ENCODE measurements at places on chromosomes 7 and 10.

DNA sequence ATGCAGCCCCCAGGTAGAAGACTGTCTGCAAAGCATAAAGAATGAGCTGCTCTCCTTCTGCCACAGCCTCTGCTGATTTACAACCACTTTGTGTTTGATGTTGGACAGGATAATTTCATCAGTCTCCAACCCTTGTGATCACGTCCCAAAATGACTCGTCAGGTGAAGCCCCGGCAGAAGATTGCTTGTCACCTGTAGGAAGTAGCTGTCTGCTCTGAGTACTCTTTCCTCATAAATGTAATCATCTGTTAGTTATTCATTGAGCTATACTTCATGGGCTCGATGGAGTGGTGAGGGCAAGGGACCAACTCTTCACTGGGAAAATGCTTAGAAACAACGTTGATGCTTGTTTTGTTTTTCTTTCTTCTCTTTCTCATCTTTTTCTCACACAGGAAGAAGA lies 290.9 kb upstream of the SP8 start:
- DNase-seq = no peak

DNA sequence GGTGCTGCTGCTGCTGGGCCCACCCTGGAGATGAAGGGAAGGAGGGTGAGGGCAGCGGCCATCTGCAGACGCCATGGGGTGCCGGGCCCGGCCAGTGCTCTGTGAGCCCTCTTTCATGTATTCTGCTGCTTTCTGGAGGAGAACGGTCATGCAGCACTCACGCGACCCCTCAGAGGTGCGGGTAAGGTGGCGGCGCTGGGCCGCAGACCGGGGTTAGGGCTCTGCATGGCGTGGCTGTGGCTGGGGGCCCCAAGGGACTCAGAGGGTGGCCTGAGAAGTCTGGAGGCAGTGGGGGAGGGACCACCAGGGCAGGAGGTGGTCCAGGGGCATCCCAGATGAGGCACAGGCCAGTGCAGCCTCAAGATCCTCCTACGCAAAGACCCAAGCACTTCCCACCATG lies 275.5 kb downstream of the ELFN1 start:
- no peak for DNase-seq

GRCh38 chr7:103065667-103066066 lies 8.9 kb downstream of the FBXL13 start:
- DNase-seq = peak; percentile 24

DNA sequence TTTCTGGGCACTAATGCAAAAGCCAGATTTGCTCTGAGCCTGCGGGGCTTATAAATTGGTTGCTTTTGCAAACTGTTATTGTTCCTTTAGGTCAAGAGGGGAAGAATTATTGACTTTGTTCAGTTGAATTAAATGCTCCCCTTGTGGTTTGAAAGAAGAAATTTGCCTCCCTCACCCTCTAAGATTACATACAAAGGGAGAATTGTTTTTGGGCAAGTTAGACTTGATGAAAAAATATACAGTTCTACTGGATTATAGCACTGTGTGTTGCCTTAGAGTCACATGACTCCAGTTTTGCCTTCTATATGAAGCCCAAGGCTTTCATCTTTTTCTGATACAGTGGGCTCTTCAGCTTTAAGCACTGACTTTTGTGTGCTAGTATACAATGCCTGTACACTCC lies 1265.8 kb upstream of the LRRTM3 start:
- no peak for DNase-seq

DNA sequence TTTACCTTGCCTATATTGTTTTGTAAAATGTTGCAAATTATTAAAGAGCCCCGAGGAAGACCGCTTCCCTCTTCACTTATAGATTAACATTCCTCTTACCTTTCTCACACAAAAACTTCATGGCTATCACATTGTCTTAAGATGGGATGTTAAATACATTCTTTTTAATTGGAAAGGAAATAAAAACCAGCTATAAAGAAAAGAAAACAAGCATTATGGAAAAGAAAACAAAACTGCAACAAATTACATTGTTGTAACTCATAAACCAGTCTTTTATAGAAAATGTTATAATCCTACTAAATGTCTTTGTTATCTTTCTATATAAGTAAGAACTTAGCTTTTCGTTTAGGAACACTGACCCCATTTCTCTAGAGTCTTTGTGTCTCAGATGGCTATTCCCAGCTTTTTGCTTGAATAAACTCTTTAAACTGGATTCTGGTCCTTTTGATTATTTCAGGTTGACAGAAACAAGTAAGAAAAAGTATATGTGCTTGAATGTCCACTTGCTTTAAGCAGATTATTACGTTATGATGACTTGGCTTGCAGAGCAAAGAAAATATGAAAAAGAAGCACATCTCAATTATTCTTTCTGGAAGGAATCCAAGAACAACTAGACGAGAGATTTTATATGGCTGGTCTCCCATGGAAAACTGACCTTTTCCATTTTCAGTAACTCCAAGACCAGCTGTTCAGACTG lies 128.2 kb downstream of the AKR1D1 start:
- no peak for DNase-seq

GRCh38 chr7:23393636-23394035 lies 76.7 kb downstream of the IGF2BP3 start:
- no peak for DNase-seq

DNA sequence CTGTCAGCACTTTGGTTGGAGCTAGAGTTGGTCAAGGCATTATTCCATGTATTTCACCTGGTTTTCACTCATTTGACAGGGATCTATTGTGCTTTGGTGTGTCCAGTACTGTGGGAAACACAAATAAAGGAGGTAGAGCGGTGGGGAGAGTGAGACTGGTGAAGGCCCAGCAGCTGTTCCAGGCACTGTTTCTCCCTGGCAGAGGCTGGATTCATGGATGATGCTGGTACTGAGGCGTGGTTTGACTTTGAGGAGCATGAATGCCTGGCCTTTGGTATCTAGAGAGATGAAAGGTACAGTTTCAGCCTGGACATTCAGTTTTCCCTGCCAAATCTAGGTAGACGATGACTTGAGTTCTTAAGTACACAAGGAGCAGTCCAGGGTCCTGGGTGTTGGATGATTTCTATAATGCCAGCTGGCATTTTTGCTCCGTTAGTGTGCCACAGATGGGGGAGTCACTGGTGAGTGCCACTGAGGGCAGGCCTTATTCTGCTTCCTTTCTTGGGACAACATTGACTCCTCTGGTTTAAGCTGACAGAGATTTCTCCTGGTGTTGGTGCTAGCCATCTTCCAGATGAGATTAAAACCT lies 162.2 kb upstream of the BMPER start:
- DNase-seq = no peak

DNA sequence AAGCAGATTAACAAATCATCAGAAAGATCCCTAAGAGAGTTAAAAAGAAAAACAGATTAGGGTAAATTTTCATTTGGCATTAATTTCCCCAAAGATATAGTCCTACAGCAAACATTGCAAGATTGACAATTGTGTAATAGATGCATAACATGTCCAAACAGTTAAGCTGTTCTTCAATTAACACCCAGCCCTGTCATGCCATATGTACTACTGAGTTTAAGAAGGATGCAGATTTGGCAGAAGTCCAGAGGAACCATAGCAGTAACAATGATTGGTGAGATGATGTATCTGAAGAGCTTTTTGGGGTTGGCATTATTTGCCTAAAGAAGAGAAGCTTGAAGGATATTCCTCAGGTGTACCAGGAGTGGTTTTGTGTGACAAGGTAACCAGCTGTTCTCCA lies 287.6 kb downstream of the LRMDA start:
- no peak for DNase-seq

- no peak for DNase-seq
Observed at GRCh38 chr10:21060626-21061025, 163.5 kb upstream of the NEBL start.

- DNase-seq = no peak
Observed at GRCh38 chr10:33963729-33964128, 629.3 kb upstream of the NRP1 start.

- no peak for DNase-seq
Observed at GRCh38 chr7:32250471-32251260, 180.5 kb upstream of the PDE1C start.

DNA sequence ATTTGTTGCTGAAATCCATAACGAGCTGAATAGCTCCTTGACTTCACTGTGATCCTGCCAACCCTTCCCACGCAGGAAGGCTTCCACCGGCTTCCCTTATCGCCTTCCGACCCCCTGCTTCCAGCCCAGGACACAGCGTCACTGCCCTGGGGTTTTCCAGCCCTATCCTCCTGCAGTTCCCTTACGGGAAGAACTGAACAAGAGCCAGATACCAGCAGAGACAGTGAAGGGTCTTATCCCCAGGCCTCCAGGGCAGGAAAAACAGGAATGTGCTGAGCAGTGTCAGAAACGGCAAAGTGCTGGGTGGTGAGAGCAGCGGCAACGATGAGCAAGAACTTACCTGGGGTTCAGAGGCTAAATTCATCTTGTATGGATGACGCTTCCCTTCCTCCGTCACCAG lies 22.4 kb downstream of the PDLIM1 start:
- no peak for DNase-seq

- no peak for DNase-seq
Observed at GRCh38 chr7:157574914-157575586, 238.2 kb downstream of the DNAJB6 start.

DNA sequence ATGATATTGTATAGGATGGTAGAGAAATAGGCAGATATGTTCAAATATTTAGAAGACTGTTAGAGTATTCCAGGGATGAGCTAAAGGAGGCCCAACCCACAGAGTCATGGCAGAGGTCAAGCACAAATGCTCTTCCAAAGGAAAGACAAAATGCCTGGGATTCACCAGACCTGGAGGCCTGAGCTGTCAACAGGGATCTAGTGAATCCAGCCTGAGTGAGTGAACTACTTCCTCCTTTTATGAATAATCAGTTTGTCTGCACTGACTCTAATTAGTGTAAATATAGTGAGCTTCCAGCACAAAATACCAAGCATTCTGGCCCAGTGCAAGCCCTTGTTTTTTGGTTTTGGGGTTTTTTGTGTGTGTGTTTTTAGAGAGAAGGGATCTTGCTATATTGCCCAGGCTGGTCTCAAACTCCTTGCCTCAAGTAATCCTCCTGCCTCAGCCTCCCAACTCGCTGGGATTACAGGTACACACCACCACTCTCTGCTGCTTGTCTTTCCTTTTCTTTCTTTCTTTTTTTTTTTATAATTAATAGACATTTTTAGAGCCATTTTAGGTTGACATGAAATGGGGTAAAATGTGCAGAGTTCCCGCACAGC lies 244.4 kb downstream of the SKIDA1 start:
- DNase-seq = no peak

DNA sequence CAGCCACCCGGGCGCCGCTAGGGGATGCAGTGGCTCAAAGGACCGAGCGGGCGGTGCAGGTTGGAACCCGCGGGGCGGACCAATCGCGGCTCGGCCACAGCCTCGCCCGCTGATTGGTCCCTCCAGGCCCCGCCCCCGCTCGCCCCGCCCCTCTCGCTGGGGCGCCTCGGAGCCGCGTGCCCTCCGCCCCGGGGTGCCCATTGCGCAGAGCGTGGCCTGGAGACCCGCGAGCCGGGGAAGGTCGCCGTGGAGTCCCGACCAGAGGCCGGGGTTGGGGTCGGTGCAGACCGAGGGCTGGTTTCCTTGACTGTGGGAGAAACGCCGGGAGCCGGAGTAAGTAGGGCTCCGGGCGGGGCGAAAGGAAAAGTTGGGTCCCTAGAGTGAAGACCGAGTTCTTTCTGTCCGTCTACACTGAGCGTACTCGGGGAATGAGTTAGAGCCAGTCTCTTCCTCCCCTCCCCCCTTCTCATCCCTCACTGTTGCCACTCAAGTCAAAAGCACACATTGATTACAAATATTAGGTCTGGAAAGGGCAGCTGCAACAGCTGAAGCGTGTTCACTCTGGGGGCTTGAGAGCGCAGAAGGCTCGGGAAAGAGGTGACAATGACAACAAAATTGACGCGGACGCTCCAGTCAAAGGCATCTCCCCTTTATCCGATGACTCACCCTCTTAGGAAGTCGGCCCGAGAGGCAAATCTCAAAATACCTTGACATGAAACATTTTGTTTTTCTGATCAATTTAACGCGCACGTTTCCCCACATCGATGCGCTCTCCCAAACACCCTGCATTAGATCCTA lies 843 bp upstream of the GATA3 start:
- peak; percentile 98 for DNase-seq

DNA sequence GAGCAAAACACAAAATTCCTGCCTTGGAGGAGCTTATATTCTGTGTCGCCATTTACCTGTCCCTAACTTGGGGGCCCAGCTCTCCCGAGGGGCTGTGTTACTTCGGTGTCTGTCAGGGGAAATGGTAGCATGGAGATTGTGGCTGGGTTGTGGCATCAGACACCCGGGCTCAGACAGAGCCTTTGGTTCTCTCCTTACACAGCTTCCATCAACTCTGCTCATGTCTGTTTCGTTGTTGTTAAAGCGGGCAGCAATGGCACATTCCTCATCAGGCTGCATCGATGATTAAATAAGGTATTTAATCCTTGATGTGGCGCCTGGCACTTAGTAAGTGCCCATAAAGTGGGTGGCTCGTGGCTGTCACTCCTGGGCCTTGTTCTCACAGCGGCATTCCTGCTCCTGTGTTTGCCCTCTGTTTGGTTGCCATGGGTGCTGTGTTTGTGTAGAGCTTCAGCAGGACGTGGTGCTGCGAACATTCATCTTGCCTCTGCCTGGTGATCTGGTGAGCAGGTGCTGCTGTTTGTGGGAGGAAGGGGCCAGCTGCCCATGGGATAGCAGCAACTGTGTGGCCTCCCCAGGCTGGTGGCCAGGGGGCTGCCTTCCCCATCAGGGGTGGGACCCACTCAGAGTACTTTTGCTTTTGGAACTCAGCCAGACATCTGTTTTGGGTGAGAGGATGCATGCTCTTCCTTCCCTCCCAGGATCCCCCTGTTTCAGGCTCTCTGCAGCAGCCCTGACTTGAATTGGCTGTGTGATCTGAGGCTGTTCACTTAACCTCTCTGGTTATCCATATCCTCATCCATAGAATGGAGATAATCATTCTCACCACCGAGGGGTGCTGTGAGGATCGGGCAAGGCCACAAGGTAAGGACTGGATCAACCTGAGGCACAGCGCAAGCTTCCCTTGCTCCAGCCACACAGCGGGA lies 207.2 kb upstream of the SVIL start:
- DNase-seq = no peak

DNA sequence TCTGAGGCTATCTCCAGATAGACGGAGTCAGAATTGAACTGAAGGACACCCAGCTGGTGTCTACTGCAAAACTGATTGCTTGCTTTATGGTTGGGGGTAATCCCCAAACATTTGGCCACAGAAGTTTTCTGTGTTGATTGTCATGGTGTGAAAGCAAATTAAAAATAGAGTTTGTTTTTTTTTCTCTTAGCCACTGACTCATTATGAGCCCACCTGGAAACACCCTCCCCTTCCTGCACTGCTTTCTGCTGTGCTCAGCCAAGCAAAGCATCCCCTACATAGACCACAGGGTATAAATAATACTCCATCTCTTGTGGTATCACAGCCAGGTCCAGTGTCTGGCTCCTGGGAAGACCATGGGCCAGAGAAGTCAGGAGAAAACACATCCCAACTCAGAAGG lies 6.5 kb upstream of the VWC2 start:
- no peak for DNase-seq

All from stimulated activated CD4-positive, alpha-beta T cell treated with anti-CD3 and anti-CD28 coated beads, Interleukin-4, amount 100 ng/mL, for 48 hours (primary cell).